Stimulated activated naive CD4-positive, alpha-beta T cell (primary cell): ENCODE measurements at places on chromosomes 2 and 18.

- DNase-seq, result no peak
These were observed 727 bp downstream of the ZFAND2B start for GRCh38 chr2:219207134-219207883.

GRCh38 chr2:188028739-188029138 lies 262.9 kb upstream of the GULP1 start:
- no peak for DNase-seq

GRCh38 chr2:165897726-165898125 lies 55.9 kb downstream of the TTC21B start:
- no peak for DNase-seq

DNA sequence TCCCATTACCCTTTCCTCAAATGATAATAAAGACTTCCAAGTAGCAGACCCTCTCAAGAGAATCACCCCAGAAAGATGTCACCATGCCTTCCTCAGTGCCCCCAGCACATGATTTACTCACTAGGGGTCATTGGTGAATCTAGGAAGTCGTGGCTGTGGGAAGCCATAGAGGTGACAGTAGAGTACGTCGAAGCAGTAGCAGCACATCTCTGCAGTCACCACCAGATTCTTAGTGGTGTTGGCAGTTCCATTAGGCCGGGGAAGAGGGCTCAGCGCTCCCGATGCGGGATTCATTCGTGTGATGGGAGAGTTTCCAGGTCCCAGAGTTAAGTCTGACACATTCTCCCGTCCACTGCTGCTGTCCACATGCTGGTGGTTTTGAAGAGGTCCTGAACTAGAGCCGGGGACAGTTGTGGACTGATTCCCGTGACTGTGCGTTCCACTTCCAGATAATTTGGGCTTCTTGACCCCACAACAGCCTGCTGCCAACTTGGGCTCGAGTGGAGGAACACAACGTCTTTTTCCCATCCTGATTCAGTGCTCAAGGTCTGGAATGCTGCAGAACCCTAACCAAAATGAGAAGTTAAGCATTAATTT lies 12.0 kb downstream of the AMMECR1L start:
- no peak for DNase-seq

- DNase-seq, result no peak
These were observed 259.7 kb downstream of the CDH19 start for GRCh38 chr18:66344227-66344626.

- DNase-seq, result no peak
These were observed 423.7 kb downstream of the METTL4 start for GRCh38 chr18:2147476-2148230.

DNA sequence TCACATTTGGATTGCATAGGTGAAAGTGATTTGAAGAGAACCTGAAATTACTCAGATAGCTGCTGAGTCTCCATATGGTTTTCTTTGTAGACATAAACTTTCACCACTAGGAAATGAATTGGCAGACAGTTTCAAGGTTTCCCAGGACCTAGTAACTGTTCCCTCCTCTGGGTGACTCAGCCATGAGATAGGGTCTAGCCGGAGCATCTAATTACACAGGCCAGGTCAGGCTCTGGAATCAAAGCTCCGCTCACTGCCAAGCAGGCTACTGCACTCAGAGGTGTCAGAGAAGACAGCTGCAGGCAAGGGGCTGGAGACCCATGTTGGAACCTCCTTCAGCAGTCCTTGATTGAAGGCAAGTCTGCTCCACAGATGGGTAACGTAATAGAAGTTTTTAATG lies 429.2 kb downstream of the TNS1 start:
- no peak for DNase-seq

DNA sequence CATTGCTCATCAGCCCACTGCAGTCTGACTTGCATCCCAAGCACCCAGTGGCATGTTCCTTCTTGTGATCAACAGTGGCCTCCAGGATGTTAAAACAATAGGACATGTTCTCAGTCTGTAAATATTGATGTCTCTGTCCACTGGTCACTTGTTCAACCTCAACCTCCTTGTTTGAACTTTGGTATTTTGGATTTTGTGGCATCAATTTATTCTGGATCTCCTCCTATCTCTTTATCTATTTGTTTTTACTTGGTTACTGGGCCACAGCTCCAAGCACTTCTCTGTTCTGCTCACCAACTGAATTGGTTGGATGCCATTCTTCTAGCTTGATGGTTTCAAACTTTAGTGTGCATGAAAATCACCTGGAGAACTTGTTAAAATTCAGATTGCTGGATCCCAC lies 1414.8 kb upstream of the CELF4 start:
- no peak for DNase-seq

- DNase-seq, result no peak
These were observed 7.1 kb upstream of the UPP2 start for GRCh38 chr2:158094487-158095092.

- DNase-seq, result no peak
These were observed 60.8 kb downstream of the NCKAP1 start for GRCh38 chr2:182977463-182977862.
